Stimulated activated CD4-positive, alpha-beta T cell treated with anti-CD3 and anti-CD28 coated beads, Interleukin-1b, Interleukin-23, amount 100 ng/mL, for 48 hours (primary cell): ENCODE measurements at places on chromosomes 1 and 21.

DNA sequence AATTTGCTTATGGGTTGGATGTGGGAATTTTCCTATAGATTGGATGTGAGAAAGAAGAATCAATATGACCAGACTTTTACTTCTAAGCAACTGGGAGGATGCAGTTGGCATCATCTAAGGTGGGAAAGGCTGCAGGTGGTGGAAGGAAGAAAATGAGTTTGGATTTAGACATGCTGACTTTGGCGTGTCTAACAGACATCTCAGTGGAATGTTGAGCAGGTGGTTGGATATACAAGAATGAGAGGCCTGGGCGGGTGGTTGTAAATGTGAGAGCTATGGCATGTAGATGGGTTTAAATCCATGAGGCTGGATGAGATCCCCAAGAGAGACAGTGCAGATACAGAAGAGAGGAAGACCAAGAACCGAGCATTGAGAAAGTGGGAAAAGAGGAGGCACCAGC lies 10.5 kb downstream of the ADORA1 start:
- DNase-seq, result no peak

GRCh38 chr1:22584001-22584562 lies 20.8 kb downstream of the EPHA8 start:
- DNase-seq, result no peak

DNA sequence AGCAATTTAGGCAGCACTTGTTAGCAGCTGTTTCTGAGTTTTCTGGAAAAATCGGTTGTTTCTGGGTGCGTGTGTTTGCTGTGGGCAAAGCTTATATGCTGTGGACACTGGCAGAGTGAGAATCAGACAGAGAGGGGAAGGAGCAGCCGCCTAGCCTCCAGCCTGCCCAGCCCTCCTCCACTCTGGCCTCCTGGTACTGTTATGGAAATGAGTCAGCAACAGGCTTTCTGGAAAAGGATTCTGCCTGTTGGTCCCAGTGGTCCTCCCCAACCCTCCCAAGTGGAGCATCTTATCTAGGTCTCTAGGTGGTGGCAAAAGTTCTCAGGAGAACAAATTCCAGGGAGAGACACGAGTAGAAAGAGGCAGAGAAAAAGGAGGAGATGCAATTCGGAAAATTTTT lies 42.2 kb upstream of the GOLT1A start:
- no peak for DNase-seq

GRCh38 chr1:212678456-212679410 lies 20.9 kb downstream of the BATF3 start:
- DNase-seq, result peak; percentile 58

- DNase-seq, result no peak
Observed at GRCh38 chr1:10734962-10735544, 61.4 kb downstream of the CASZ1 start.
